ENCODE measurements at places on chromosomes 3 and 15. TPM values are rescaled to one million over a fixed set of nuclear protein-coding genes. Genes with fewer than 3 reads are reported as not detected.

Gene SLC12A1
- total RNA-seq: not detected

Gene FAM81A
- total RNA-seq: 0.35 TPM

Gene TMC3
- total RNA-seq: 0.04 TPM

Gene MAP6D1
- 31.3 TPM for total RNA-seq

Gene ADGRG7
- total RNA-seq: not detected

Gene EEF1AKMT4
- total RNA-seq: 1.6 TPM

Gene CYP8B1
- total RNA-seq: not detected

Gene ZFAND6
- total RNA-seq: 98.4 TPM

Gene HHATL
- total RNA-seq: 18.1 TPM
